ENCODE measurements at places on chromosomes 7 and 10. TPM values are rescaled to one million over a fixed set of nuclear protein-coding genes. Genes with fewer than 3 reads are reported as not detected.

Gene GNGT1
- total RNA-seq: not detected

Gene TMEM176A
- total RNA-seq: not detected

Gene ZNF853
- total RNA-seq: 0.38 TPM

Gene TDRD1
- total RNA-seq: 0.06 TPM

Gene TBL2
- total RNA-seq: 147 TPM

Gene FAM237B
- total RNA-seq: not detected

Gene ZNF138
- 9.1 TPM for total RNA-seq

Gene DYDC1
- not detected for total RNA-seq

Gene PRKG1
- 6.2 TPM for total RNA-seq

Gene ZPBP
- not detected for total RNA-seq

Gene WEE2
- total RNA-seq: not detected

Gene MYL10
- total RNA-seq: 0.34 TPM

Gene KLLN
- 0.77 TPM for total RNA-seq

Gene MRLN
- not detected for total RNA-seq

Gene PRKAR2B
- 0.06 TPM for total RNA-seq

Gene FIGNL1
- 62.5 TPM for total RNA-seq

Gene NUTM2A
- 0.26 TPM for total RNA-seq

Gene NANOS1
- 0.45 TPM for total RNA-seq

Gene CTAGE4
- 0.06 TPM for total RNA-seq

Gene TMEM225B
- not detected for total RNA-seq

Gene ACHE
- not detected for total RNA-seq

Gene HSPB1
- total RNA-seq: 208 TPM

Gene CALN1
- not detected for total RNA-seq

Gene OGA
- 55.3 TPM for total RNA-seq

Gene CDC14C
- total RNA-seq: 0.32 TPM

Gene VWDE
- total RNA-seq: 0.51 TPM

Gene SORCS3
- total RNA-seq: not detected

Gene EXOC6
- 4.3 TPM for total RNA-seq

Gene CDNF
- 0.96 TPM for total RNA-seq

Gene C10orf71
- not detected for total RNA-seq

Data from LHCN-M2 (cell line).